ENCODE measurements at places on chromosomes 2 and 18.

DNA sequence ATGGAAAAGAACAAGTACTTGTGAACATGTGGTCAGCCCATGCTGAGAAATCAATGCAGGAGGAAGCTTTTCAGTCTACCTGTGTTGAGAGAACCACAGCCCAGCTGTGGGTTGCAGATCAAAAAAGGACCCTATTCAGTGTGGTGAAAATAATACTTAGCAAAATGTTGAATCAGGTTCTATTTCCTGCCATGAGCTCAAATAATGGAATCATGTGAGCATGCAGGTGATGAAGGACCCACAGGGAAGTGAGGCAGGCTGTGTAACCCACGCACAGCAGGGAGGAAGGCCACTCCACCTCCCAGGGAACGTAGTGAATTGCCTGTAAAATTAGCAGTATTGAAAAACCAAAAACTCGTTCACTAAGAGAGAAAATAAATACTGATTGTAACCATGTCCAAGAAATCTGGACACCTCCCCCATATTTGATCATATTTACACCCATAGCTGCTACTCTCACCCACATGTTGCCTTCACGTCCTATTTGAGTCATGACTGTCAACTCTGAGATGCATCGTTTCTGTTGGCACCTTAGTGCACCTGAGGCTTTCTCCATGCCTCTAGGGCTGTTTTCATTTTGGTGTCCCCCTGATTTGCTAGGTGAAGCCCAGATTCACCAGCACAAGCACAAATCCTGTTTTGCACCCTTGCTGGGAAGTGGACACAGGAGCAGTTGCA, 20.5 kb upstream of the BCL2L11 start:
- DNase-seq: no peak

DNA sequence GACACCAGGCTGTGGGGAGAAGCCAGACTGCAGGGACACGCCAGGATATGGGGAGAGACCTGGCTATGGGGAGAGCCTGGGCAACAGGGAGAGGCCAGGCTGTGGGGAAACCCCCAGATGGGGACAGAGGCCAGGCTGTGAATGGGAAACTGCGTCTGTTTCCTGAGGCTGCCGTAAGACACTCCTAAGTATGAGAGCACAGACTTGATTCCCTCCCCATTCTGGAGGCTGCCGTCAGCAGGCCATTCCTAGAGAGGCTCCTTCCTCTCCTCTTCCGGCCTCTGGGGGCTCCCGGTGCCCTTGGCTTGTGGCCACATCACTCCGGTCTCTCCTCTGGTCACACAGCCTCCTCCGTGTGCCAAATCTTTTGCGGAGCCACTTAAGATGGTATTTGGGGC, 32.3 kb downstream of the ADI1 start:
- no peak for DNase-seq

- no peak for DNase-seq
Observed at GRCh38 chr18:42174909-42175308, 219.9 kb downstream of the PIK3C3 start.

DNA sequence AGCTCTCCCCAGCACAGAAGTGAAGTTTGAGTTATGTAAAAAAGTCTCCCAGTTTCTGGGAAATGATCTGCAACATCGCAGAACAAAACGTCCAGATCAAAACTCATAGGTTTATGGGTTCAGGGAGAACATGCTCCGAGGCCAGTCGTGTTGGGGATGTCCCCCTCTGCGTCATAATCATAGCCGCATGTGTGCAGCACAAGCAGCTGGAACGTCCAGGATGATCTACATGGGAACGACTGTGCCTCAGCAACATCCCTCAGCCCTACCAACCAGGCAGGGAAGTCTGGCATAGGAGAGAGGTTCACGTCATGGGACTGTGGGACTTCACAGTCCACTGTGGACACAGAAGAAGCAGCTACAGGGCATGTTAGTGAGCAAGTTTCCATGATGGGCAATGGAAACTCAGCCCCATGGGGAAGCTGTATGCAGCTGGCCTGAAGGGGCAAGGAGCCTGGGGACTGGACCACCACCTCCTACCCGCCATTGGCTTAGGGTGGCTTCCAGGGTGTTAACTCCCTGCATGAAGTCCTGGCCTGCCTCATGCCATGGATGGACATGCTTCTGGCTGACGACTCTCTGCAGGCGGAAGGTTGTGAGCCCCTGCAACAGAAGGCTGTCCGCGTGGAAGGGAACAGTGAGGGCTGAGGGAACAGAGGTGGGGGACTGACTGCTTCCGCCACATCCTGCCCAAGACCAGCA, 96.9 kb downstream of the COPS8 start:
- no peak for DNase-seq

DNA sequence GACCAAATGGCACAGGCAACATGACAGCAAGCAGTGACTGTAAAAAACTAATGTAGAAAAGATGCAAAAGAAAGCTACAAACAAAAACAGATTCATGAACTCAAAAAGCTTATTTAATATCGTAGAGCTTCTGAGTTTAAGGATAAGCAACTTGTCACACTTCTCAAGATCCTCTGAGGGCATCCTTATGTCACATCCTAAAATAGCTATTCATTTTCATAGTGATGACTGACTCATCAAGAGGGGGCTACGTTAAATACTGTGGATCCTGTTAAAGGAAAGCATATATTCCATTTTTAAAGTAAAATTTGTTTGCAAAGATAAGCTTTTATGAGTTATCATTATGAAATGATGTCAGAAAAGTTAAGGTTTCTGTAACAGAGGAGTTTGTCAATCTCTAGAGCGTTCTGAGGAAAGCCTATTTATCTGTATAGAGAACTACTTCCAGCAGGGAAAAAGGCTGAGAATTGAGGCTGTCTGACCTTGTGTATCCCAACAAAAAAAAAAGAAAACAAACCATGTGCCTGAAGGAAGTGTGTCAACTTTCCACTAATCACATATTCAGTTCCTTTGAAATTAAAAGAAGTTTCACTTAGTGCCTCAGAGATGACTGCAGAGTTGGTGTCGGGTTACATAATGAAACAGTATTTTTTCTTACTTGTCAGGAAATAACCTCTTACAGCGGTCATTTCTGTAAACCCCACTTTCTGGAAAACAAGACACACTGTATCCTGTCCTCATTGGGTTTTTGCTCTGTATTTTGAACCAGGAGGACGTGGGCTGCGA, 115.5 kb downstream of the ESCO1 start:
- no peak for DNase-seq

DNA sequence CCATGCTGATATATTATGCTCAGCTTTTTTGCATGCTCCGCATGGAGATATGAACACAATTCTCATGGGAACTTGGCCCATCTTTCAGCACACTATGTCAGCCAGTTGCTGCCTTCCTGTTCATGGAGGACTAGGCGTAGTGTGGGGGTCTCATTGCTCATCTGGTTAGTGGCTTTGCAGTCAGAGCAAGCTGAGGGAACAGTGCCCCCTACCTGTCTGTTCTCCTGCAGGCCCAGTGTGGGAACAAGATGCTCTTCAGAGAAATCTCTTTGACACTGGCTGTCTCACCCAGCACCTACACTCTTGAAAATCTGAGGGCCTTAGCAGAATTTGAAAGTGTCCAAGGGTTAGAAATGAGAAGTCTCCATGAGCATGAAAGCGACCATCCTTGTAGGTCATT, 47.1 kb downstream of the SPTBN1 start:
- DNase-seq: no peak

DNA sequence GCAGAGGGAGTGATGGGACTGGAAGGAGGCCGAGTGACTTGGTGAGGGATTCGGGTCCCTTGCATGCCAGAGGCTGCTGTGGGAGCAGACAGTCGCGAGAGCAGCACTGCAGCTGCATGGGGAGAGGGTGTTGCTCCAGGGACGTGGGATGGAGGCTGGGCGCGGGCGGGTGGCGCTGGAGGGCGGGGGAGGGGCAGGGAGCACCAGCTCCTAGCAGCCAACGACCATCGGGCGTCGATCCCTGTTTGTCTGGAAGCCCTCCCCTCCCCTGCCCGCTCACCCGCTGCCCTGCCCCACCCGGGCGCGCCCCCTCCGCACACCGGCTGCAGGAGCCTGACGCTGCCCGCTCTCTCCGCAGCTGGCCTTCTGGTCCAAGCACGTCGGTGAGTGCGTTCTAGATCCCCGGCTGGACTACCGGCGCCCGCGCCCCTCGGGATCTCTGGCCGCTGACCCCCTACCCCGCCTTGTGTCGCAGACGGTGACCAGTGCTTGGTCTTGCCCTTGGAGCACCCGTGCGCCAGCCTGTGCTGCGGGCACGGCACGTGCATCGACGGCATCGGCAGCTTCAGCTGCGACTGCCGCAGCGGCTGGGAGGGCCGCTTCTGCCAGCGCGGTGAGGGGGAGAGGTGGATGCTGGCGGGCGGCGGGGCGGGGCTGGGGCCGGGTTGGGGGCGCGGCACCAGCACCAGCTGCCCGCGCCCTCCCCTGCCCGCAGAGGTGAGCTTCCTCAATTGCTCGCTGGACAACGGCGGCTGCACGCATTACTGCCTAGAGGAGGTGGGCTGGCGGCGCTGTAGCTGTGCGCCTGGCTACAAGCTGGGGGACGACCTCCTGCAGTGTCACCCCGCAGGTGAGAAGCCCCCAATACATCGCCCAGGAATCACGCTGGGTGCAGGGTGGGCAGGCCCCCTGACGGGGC, 4.6 kb downstream of the PROC start:
- DNase-seq: peak; percentile 22

GRCh38 chr2:36526226-36526625, 71.7 kb downstream of the FEZ2 start:
- DNase-seq: no peak

DNA sequence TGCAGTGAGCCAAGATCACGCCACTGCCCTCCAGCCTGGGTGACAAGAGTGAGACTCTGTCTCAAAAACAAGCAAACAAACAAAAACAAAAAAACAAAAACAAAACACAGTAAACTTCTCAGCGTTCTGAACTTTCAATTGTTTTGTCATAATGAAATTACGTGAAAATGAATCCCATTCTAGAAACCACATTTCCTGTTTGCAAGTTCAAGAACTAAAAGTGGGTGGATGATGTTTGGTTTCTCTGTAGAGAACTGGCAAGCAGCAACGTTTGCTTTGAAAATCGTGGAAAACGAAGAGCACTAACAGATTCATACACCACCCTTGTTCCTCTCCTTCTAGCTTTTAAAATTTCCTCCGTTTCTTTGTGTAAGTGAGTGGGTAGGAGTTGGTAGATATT, 226.1 kb upstream of the LYPD1 start:
- DNase-seq: no peak

- no peak for DNase-seq
Observed at GRCh38 chr2:25176138-25176537, 7.8 kb upstream of the POMC start.

- no peak for DNase-seq
Observed at GRCh38 chr2:25606892-25607291, 66.5 kb downstream of the DTNB start.

- no peak for DNase-seq
Observed at GRCh38 chr2:157779794-157780193, 96.3 kb downstream of the ACVR1 start.

DNA sequence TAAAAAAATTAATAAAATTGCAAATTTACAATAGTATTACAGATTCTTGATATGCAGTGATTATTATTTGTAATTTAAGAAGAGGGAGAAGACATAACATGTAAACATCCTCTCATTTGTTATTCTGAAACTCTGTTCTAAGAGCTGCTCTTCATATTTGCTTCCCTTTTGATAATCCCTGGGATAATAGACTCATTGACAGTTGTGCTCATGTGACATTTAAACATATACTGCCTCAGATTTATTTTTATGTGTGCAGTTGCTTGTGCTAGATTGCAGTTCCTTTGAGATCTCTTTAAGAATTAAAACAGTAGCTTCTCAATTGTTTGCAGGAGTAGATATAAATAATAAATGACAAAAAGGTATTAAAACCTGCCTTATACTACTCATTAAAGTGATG, 605.1 kb upstream of the CNTNAP5 start:
- DNase-seq: no peak

GRCh38 chr2:112754564-112754963, 9.8 kb downstream of the CKAP2L start:
- no peak for DNase-seq

- DNase-seq: no peak
Observed at GRCh38 chr2:65377556-65378192, 54.7 kb downstream of the SPRED2 start.

- DNase-seq: peak; percentile 26
Observed at GRCh38 chr2:28567061-28567471, 71.2 kb downstream of the PLB1 start.

DNA sequence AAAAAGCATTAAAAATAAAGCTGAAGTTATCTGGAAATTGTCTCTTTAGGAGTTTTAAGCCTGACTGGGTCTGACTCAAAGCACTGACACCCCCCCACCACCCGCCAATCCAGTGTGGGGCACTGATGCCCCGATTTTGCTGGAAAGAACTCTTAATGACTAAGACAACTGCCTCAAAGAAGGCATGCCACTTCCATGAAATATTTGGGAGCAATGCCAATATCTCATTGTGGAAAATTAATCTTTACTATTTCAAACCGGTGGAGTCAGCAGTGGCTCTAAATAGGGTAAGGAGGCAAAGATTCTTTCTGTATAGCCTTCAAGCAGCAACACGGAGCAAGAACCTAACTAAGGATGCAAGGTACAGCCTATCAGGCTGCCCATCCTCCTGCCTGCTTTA, 4.5 kb downstream of the FKBP7 start:
- no peak for DNase-seq

DNA sequence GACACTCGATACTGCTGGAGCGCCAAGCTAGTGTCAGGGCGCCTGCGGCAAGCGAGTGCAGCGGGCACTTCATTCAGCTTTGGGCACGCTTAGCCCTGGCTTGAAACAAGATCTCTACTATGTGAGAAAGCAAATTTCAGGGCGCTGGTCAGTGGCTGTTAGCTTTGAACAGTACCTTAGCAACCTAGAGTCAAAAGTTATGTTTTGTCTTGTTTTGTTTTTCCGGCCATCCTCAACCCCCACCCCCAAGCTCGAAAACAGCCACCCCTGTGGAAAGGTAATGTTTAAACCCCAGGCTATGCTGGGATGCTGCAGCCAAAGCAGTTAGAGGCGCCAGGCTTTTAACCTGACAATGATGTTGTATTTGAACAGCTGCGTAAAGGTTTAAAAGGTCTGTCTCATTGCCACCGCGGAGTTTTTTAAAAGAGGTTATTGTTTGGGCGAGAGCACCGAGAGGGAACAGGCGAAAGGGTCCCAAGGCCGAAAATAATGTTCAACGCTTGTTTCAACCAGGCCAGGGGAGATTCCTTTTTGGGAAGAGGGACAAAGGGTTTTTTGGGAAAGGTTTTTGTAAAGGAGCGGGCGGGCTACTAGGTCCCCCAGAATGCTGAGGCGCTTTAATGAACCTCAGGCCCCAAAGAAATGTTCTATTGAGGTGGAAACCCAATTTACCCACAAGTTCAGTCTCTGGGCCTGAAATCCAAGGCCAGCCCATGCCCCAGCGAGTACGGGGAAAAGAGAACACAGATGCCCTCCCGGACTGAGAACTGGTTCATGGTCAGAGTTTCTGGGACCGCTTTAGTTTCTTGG, 2.3 kb upstream of the HOXD10 start:
- DNase-seq: no peak

Data from T-cell (primary cell).